Activated CD8-positive, alpha-beta memory T cell treated with anti-CD3 and anti-CD28 coated beads for 1 hour (primary cell): ENCODE measurements at places on chromosomes 1 and 21.

GRCh38 chr21:34737115-34737514 lies 68.3 kb downstream of the CLIC6 start:
- DNase-seq, result no peak

- no peak for DNase-seq
These were observed 42.2 kb upstream of the WASF2 start for GRCh38 chr1:27531959-27532685.

- DNase-seq, result no peak
These were observed 177.0 kb downstream of the EIF4G3 start for GRCh38 chr1:20999525-21000244.

DNA sequence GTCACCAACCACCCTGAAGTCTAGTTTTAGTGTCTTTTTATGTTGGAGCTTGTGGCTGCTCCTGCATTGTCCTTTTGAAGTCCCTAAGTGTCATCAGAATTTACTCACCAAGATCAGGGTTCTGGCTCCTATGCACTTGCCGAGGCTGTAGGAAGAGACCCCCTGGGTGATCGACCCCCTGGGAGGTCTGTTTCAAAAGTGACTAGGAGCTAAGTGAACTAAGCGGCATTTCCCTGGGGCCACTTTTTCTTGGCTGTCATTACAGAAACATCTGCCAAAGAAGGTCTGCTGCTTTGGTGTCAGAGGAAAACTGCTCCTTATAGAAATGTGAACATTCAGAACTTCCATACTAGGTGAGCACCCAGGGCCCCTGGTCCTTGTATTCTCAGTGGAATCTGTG lies 39.4 kb downstream of the ACTN2 start:
- no peak for DNase-seq
